Amniotic stem cell (primary cell): ENCODE measurements at places on chromosomes 1 and 21.

GRCh38 chr1:240423246-240423924 is 188.6 kb downstream of the GREM2 start:
- no peak for DNase-seq

GRCh38 chr1:145906954-145907753 is 2.7 kb downstream of the ITGA10 start:
- no peak for DNase-seq

DNA sequence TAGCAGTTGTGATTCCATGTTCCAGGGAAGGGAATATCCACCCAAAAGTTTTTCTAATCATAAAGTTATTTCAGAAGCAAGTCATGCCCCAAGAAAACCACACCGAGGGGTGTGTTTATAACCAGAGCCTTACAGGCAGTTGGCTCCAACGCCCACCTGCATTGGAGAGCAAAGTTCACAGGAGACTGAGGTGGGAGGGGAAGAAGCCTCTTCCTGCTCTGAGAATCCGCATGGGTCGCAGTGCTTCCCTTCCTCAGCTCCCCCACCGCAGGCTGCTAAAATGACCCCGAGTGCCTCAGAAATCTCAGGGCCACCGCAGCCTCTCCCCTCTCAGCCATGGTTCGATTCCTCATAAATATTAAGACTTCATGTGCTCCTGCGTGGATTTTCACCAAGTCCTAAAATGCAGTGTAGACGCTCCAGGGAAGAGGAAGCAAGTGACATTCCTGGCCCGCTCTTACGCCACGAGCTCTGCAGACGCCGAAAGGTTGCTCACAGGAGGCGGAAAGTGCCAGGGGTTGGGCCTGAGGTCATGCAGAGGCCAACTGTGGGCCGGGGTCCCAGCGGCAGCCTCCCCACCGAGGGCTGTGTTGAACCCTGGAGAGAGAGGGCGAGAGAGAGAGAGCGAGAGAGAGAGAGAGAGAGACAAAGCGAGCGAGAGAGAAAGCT is 13.4 kb upstream of the SPSB1 start:
- no peak for DNase-seq

DNA sequence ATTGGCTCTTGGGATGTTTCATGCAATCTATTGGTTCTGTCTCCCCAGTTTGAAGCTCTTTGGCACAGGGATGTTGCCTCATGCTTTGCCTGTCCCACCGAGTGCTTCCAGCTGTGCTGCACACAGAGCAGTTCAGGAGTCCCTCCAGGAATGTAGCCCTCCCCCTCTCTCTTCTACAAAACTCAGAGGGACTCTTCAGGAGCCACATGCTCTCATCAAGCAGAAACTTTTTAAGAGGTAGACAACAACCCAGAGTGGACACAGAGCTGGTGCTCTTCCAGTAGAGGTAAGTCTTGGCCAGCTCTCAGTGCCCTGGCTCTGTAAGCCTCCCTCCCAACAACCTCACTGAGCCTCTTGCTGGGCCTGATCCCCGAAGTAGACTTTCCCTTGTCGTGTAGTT is 11.6 kb upstream of the ZNF697 start:
- DNase-seq, result no peak

- no peak for DNase-seq
These were observed 6.1 kb upstream of the MYCL start for GRCh38 chr1:39907528-39908453.

DNA sequence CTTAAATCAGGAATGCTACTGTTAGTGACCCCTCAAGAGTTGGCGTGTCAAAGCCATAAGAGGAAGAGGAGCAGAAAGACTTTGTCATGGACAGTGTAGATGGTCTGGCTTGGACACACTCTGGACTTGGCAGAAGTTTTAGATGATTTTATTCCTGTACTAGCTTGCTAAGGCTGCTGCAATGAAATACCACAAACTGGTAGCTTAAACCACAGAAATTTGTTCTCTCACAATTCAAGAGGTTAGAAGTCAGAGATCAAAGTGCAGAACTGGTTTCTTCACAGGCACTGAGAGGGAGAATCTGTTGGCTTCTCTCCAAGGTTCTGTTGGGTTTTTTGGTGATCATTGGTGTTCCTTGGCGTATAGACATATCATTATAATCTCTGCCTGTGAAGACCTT is 869.8 kb upstream of the B3GALT2 start:
- DNase-seq, result no peak

- DNase-seq, result no peak
These were observed 4.8 kb downstream of the RIPK4 start for GRCh38 chr21:41761934-41762635.
